A549 treated with dexamethasone at 1 μM for 4 hours (cell line): ENCODE measurements at places on chromosomes 13 and 19. TPM values are rescaled to one million over a fixed set of nuclear protein-coding genes. Genes with fewer than 3 reads are reported as not detected.

Gene ADGRE3
- not detected in 5 replicates for total RNA-seq

Gene SIGLEC12
- not detected in 5 replicates for total RNA-seq

Gene CLDND2
- total RNA-seq: 8.9 to 13.0 TPM (median 12.9 TPM) in 5 replicates

Gene HSH2D
- 0.10 TPM in 1 of 5 replicates, not detected in the others for total RNA-seq

Gene FPR2
- total RNA-seq: not detected in 5 replicates

Gene ZNF154
- total RNA-seq: not detected in 5 replicates
